Suppressor macrophage (primary cell): ENCODE measurements at places on chromosomes 3 and 15.

- DNase-seq = peak; percentile 32
These were observed 3.8 kb upstream of the BRPF1 start for GRCh38 chr3:9727743-9728142.

- DNase-seq = no peak
These were observed 342.2 kb downstream of the NLGN1 start for GRCh38 chr3:173739726-173740125.

DNA sequence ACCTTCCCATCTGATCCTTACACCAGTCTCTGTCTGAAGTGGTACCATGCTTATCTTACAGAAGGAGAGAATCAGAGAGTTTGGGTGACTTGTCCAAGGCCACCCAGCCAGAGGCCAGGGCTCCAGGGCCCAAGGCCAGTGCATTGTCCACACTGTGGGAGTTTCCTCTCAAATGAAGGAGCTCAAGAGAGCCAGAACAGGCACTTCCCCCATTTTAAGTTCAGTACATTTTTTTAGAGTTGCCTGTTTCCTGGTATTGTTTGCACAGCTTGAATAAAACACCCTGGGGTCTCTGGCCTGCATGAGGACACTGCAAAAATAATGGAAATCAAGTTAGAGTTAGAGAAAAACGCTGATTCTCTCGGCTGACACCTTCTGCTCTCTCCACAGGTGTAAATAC lies 284.0 kb downstream of the SQOR start:
- no peak for DNase-seq

DNA sequence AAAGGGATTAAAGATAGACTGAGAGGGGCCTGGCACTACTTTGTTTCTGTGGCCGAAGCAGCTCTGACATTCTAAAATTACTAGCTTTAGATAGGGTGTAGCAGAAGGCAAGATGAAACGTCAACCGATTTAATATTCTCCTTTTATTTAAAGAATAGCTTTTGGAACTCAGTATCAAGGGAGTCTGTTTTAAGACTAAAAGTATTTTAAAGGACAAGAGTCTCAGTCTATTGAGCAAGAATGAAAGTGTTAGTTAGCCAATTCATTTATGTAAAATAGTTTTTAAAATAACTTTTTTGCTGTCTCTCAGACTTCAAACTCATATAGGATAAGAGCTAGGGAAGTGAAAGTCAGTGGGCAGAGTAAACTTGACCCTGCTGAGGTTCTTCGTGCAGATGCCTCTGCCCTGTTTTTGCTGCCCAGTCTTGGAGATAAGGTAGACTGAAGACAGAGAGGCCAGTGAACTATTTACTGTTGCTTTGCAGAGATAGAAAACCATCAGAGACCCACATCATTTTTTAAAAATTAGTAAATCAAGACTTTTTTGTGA lies 1090.9 kb downstream of the ROBO2 start:
- no peak for DNase-seq

DNA sequence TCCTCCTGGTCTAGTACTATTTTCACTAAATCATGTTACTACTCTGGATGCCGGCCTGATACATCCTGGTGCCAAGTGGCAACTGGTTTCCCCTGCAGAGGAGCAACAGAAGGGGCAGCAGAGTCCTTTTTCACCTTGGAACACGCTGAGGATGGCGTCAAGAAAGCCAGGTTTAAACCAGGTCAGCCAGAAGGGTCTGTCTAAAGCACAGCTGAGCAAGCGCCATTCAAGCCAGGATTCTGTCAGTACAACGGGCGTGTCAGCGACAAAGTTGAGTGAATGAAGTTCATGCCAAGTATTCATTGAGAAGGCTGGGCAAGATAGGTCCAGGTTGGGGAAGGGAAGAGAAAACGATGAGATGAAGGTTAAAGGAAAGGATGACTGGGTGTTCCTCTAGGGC lies 88.2 kb downstream of the FBN1 start:
- no peak for DNase-seq

DNA sequence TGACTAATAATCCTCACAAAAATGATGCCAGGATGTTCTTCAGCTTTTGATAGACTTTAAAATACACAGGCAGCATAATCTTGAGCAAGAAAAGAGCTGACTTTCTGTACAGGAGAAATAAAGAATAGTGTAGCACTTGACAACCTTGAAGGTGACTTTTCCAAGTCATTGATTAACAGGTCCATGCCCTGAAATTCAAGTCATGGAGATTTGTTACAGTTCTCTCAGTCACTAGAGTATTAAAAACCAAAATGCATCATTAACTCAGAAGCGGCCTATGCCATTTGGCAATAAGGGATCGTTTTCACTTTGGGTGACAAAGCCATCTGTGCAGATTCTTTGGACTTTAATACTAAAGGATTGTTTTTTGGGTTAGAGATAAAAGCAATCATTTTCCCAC lies 692.7 kb upstream of the SGO1 start:
- DNase-seq = no peak

DNA sequence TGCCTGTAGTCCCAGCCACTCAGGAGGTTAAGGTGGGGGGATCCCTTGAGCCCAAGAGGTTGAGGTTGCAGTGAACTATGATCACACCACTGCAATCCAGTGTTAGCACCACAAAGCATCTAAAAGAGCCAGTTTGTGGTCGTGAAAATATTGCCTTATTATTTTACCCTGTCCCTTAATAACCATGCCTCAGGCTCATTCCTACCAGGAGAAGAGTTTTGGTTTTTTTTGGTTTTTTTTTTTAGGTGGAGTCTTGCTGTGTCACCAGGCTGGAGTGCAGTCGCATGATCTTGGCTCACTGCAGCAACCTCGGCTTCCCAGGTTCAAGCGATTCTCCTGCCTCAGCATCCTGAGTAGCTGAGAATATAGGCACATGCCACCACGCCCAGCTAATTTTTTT lies 17.9 kb upstream of the AVEN start:
- DNase-seq = no peak

- no peak for DNase-seq
These were observed 239.8 kb downstream of the ITPR1 start for GRCh38 chr3:4732925-4733324.

DNA sequence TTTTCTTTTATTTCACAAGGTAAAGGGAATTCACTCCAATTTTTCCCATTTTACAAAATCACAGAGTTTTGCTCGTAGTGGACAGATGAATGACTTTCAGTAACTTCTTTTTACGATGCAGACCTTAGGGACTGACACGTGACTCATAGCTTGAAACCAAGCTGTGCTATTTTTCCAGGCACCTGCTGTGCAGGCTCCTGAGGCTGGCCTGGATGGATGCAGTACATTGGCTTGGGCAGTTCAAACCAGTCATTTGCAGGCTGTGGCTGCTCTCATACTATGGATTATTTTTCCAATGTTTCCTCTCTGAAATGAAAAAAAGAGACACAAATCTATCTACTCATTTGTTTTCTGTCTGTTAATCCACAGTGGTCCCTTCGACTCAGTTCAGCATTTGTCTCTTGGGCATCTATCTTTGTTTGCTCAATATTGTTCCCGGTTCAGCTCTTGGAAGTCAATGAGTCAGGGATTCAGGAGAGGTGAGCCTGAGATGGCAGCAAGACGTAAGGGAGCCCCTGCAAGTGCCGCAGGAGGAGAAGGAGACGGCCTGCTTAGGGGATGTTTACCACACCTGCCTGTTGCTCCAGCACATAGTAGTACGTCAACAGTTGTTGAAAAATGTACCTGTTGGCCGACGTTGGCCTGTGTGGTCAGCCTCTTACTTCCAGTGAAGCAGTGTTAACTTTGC lies 92.8 kb downstream of the SV2B start:
- no peak for DNase-seq

DNA sequence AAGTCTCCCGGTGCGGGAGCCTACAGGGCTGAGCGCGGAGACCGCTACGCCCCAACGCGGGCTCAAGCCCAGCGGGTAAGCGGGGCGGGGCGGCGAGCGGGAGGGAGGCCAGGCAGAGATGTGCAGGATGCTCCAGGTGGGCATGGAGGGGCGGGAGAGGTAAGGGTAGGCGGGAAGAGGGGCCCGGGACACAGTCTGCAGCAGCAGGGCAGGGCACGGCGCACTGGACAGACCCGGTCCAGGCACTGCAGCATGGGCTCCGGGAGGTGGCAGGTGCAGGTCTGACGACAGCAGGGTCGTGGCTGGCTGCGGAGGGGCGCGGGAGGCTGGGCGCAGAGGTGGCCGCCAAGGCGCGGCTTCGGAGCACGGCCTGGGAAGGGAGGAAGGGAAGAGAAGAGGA lies 102.8 kb downstream of the GABRB3 start:
- DNase-seq = no peak

DNA sequence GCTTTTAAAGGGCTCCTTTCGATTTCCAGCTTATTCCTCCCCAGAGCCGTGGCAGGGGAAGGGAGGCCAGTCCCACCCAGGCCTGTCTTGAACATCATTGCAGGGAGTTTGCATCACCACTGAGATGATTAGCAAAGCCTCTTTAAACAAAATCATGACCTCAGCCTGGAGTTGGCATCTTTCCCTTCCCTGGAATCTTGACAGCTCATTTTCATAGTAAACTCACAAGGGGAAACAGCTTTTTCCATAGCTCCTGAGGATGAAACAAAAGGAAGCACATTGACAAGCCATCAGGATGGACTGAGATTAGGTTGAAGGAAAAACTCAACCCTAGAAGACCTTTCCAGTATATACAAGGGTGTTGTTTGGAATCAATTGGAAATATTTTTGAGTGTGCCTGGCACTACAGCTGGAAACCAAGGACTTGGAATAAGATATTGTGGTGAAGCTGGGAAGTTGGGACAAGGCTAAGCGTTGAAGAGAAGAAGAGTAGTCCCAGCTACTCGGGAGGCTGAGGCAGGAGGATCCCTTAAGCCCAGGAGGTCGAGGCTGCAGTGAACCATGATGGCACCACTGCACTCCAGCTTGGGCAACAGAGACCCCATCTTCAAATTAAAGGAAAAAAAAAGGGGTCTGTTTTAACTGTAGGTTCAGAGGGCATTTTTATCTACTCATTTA lies 3.1 kb upstream of the LARP6 start:
- DNase-seq = no peak

DNA sequence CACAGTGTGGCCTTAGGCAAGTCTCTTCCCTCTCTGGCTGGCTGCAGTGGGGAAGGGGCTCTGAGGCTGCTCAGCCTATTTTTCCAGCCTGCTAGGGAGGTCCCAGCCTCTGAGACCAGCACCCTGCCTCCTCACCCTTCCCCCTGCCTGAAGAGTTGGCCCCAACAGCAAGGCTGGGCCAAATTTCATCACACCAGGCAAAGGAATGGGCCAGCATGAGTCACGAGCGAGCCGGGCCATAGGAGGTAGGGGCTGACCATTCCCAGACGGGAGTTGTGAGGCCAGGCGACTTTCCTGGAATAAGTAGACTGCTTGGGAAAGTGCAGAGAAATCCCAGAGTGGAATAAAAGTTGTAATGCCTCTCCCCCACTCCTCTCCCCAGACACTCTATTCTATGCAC lies 5.7 kb upstream of the FBLN2 start:
- DNase-seq = no peak

- DNase-seq = no peak
These were observed 7.7 kb upstream of the OSBPL11 start for GRCh38 chr3:125602752-125603649.

DNA sequence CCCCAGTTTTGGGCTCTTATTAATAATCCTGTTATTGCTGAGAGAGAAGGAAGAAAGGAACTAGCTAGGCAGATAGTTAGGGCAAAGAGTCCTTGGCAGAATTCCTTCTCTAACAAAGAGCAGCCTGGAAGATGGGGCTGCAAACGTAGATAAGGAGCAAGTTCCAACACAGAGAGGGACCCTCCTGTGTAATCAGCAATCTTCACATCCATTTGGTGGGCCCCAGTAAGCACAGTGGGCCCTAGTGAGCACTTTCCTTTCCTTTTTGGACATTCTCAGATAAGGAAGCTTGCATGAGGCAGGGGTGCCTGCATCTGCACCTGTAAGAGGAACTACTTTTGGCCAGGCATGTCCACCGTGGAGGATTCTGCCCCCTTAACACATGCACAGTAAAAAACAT lies 119.6 kb upstream of the SGO1 start:
- DNase-seq = no peak

DNA sequence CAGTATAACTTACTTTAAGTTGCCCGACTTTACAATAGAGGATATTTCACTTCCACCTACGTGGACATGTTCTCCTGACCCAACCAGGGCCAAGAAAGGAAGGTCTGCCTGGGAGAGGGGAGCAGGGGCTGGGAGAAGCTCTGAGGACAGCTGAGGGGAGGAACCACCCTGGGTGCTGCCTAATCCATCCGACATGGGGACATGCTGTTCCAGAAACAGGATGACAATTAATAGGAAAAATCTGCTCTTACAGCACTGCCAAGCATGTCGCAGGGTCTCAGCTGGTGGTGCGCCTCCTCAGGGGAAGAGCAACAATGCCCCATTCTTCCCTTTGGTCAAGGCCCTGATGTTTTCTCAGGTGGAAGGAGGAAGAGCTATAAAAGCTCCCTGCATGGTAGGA lies 132.3 kb downstream of the NTRK3 start:
- no peak for DNase-seq

DNA sequence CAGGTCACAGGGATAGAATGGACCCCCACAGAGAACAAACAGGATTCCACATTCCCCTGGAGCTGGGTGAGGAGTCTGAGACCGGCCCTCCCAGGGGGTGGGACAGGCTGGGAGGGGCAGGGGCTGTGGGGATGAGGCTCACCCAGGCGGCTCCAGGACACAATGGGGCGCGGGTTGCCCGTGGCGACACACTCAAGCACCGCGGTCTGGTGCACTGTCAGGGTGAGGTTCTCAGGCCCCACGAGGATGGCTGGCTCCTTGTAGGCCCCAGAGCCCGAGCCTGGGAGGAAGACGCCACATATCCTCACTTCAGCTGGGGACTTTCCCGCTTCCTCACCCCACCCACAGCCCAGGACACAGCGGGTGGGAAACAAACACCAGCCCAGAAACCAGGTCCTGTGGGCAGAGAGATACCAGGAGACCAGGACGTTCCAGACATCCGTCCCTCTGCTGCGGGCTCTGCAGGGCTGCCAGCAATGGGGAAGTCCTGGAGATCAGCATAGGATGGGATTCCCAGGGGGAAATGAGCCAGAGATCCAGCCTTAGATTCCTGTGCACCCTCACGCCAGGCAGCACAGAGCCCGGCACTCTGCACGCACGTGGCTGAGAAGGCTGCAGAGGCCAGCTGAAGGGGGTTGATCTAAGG lies 30.2 kb downstream of the RNU5B-1 start:
- no peak for DNase-seq

DNA sequence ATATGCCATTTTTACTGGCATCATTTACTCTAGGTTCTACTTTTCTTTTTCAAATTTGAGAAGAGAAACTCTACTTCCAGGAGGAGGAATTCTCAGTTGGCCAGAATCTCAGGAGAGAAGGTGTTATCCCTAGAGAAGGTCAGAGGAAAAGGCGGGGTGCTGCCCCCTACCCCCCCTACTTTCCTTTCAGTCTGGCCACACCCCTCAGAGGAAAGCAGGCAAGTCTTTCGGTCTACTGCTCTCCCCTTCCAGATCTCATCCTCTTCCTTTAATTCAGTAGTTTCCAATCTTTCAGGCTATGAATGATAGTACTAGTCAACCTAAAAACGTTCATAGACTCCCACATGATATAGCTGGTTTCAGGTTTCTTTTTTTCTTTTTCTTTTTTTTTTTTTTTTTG lies 366.5 kb upstream of the TBL1XR1 start:
- no peak for DNase-seq

DNA sequence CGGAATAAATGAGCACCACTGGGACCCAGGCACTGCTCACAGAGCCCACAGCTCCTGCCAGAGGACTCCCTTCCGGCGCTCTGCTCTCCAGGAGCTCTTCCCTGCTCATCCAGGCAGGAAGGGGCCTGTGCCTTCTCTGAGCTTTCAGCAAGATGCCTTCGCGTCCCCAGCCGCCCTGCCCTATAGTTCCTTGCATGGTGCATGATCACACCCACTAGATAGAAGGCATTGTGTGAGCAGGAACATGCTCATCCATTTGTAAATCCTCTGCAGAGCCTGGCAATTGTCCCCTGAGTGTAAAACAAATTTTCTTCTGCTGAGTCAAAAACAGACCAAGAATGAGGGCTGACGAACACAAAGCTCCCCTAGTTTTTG lies 181.6 kb downstream of the MEGF11 start:
- DNase-seq = no peak
